ENCODE measurements at places on chromosomes 16 and 17.

GRCh38 chr16:47644166-47644565 lies 183.0 kb downstream of the PHKB start:
- DNase-seq = no peak

DNA sequence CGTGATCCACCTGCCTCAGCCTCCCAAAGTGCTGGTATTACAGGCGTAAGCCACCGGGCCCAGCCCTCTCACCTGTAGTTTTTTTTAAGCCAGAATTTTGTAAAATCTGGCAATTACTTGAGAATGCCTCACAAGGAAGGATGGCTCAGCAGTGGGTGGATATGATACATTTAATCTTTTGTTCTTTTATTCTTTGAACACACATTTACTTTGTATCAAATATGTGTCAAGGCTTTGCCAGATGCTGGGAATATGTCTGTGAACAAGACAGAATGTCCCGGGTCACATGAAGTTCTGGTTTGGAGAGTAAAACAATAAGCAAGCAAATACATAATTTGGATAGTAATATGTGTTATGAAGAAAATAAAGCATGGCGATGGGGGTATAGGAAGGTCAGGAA lies 4.9 kb upstream of the COPS3 start:
- DNase-seq = no peak

GRCh38 chr17:76331083-76331482 lies 22.6 kb downstream of the PRPSAP1 start:
- DNase-seq = no peak

- DNase-seq = no peak
Measured at GRCh38 chr16:5604770-5605169, 507.2 kb upstream of the EEF2KMT start.

DNA sequence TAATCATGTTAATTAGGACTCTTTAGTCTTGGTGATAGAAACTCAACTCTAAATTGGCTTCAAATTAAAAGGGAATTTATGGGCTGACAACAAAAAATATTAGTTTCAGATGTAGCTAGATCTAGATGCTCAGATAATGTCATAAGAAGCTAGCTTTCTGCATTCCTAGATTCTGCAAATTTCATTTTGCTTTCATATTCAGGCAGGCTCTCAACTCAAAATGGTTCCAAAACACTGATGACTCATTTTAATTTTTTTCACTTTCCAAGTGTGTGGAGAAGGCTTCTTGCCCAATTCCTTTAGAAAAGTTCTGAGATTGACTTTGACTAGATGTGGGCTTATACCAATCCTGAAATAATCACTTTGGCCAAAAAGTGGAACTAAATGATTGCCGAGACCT lies 236.7 kb upstream of the GOT2 start:
- no peak for DNase-seq

GRCh38 chr16:2857451-2858244 lies at the start of gene PRSS22:
TSS of gene PRSS22 (minus strand) at chr16:2858170. CDS start at chr16:2858104, 66 bp downstream.
- no peak for DNase-seq

- DNase-seq = no peak
Measured at GRCh38 chr16:21727344-21727743, 63.6 kb downstream of the OTOA start.

DNA sequence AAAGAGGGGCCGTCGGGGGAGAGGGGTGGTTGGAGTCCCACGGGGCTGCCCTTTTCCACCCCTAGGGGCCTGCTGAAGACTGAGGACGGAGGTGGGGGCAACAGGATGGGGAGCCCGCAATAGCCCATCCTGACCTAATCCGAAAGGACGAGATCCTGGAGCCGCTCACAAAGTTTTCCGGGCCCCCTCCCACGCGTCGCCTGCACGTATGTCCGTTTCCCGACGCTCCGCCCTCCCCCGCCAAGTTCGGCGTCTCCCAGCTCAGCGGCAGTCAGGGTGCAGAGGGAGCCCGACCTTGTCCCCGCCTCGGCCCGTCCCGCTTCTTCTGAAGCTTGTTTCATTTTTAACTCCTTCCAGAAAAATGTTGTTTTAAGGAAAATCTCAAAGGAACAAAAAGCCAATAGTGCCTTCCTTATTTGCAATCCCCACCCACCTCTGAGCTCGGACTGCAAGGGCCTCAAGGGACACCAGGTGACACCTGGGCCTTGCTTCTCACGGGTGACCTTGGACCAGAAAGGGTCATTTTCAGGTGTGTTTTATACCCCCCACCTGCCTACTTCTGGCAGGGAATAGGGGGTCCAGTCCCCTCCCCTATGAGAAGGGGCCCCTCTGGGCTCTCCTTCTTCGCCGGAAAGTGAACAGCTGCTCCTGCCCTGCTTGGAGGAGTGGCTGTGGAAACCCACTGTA lies 3.4 kb upstream of the ZNF423 start:
- no peak for DNase-seq

- no peak for DNase-seq
Measured at GRCh38 chr17:50259477-50260324, 14.6 kb upstream of the TMEM92 start.

DNA sequence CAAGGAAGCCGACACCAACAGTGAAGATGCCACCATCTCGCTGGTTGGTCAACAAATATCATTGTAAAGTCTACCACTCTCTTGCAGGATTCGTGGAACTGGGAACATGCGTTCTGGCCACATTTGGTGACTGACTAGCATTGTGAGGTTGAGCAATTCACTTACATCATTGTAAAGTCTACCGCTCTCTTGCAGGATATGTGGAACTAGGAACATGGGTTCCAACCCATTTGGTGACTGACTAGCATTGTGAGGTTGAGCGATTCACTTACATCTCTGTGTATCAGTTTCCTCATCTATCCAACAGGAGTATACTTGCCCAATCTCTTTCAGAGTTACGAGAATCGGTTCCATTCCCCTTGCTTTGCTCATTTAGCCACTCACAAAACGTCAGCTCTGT lies 42.6 kb upstream of the RPH3AL start:
- DNase-seq = no peak

DNA sequence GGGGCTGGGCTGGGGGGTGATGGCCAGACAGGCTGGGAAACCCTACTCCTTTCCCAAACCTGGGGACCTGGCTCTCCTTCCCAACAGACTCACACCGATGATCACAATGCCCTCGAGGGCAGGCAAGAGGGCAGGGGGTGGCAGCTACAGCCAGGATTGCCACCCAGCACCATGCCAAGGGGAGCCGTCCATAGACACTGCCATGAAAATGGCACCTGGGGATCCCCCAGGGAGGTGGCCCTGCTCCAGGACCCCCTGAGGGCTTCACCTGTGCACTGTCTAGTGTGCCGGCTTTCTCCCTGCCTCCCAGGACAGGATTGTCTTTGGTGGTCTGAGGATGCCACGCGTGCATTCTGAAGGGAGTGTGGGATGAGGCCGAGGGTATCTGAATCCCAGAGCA lies 24.6 kb downstream of the RPH3AL start:
- no peak for DNase-seq

DNA sequence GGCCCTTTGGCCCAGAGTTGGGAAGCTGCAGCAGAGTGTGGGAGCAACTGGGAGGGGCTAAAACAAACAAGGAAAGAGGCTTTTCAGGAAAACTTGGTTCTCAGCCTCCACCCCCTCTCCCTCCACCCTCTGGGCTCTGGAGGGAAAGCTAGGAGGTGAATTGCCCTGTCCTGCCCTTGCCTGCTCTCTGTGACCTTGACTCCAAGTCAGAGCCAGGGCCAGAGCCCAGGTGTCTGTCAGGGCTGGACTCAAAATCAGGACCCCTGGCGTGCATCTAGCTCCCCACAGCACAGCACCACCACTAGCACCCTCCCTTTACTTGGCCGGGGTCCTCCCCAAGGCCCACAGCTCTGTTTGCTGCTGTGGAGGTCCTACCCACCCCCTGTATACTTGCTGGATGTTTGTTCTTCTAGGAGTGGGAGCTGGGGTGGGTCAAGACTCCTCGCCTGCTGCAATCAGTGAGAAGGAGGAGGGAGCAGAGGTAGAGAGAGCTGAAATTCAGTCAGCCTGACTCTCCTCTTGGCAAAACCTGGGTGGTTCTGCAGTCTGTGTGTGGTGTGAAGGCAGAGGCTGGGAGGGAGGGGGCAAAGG lies 2.8 kb upstream of the NR1D1 start:
- DNase-seq = no peak

GRCh38 chr16:56354016-56354415 lies 71.3 kb downstream of the AMFR start:
- DNase-seq = no peak

DNA sequence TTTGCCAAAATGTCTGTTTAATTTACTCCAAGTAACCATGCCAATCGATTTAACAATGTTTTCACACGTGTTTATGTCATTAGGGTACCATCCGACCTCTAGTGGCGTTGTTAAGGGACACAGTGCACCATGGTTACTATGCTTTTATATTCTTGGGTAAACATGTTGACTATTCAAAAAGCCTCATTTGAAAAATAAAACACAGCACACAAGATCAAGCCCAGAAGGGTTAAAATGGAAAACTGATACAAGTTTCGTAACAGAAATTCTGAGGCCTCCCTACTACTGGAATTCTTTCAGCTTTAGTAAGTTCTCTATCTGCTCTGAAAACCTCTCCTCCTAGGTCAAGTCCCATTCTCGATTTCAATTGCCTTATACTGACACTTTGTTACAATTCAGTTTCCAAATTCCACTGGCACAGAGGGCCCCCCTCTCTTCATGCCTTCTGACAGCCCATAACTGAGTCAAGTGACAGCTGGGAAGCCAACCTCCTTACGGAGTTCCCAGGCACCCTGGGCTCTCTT lies 2.1 kb downstream of the CFAP20 start:
- DNase-seq = no peak

GRCh38 chr17:5583426-5584382 lies 605 bp downstream of the NLRP1 start:
- DNase-seq = no peak

- DNase-seq = no peak
Measured at GRCh38 chr16:31870809-31871208, 2.8 kb upstream of the ZNF267 start.

GRCh38 chr17:37527249-37527851 lies 37.7 kb downstream of the DUSP14 start:
- no peak for DNase-seq

GRCh38 chr17:43574348-43574747 lies 28.2 kb upstream of the ETV4 start:
- no peak for DNase-seq

DNA sequence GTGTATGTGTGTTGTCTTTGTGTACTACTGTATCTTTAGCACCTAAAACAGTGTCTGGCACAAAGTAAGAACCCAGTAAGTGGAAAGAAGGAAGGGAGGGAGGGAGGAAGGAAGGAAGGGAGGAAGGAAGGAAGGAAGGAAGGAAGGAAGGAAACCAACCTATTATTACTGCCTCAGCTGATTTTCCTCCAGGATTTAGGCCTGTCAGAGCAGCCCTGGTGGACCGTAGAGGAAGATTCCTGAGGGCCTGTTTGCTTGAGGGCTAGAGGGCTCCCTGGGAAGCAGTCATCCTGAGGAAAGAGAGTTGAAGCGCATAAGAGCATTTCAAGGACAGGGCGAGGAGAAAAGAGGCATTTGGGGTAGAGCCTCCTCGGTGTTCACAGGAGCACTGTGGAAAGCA lies 61.5 kb downstream of the WSB1 start:
- DNase-seq = no peak

DNA sequence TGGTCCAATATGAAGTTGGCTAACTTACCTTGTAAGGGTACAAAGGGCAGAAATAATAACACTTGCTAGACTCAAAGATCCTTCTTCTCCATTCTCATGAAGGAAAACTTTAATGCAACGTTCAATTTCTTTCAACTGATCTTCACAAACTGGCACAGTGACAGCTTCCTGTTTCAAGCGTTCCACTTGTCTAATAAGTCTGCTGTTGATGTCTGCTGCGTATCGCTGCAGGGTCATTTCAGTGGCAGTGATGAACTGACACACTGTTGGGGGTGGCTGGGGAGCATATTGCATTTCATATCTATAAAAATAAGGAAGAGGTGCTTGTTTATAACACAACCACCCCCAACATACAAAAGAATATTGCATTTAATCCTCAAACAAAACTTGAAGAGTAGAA lies 33.5 kb upstream of the ARL6IP1 start:
- no peak for DNase-seq

DNA sequence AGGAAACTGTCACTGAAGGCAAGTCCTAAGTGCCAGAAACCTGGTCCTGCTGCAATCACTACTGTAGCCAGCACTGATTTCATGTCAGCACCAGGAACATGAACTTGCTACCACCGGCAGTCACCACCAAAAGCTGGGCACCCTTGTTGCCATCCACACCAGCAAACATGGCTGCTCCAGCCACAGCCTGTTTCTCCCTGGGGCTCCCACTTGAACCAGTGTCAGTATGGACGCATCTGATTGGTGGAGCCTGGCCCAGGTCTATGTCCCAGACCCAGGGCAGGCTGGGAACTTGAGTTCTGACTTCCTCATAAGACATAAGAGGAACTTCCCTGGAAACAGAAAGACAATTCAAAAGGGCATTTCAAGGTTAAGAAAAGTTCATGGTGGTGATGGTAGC lies 56.5 kb downstream of the COPRS start:
- DNase-seq = no peak

DNA sequence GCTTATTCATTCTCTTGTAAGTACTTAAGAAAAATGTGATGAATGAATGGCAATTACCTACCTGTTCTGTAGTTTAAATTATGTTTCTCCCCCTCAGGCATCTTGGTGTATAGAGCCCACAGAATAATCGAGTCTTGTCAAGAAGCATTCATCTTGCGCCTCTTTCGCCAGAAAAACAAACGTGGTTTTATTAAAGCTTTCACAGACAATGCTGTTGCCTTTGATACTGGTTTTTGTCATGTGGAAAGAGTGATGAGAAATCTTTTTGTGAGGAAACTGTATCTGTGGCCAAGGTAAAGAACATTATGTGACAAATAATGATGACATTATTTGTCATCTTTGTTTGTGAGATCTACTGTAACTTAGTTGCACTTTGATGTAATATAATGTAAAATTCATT lies 6.5 kb downstream of the ERCC4 start:
- no peak for DNase-seq

DNA sequence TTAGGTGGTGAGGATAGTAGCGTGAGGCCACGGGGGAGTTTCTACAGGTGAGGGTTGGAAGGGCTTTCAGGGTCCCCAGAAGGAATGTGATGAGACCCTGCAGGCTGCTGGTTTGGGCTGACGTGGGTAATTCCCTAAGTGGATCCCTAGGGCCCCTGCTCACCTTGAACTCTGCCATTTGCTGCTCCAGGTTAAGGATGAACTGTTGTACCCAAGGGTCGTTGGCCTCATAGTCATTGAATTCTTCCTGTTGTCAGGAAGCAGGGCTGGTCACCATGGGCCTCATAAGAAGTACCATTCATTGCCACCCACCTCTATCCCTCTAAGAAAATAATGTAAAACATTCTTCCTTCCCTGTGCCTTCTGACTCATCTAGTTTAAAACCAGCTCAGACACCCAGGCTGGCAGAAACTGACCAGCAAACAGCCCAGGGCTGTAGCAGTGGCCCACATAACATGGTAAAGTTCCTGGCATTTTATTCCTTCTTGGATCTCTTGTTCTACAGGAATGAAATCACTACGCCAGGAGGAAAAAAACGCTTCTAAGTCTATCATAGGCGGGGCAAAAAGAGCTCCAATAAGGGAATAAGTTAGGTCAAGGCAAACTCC lies 27.6 kb downstream of the FCSK start:
- DNase-seq = no peak
